ENCODE measurements at places on chromosomes 12 and 14.

GRCh38 chr12:67876305-67876915 is 112.8 kb upstream of the IFNG-AS1 start:
- DNase-seq: no peak

DNA sequence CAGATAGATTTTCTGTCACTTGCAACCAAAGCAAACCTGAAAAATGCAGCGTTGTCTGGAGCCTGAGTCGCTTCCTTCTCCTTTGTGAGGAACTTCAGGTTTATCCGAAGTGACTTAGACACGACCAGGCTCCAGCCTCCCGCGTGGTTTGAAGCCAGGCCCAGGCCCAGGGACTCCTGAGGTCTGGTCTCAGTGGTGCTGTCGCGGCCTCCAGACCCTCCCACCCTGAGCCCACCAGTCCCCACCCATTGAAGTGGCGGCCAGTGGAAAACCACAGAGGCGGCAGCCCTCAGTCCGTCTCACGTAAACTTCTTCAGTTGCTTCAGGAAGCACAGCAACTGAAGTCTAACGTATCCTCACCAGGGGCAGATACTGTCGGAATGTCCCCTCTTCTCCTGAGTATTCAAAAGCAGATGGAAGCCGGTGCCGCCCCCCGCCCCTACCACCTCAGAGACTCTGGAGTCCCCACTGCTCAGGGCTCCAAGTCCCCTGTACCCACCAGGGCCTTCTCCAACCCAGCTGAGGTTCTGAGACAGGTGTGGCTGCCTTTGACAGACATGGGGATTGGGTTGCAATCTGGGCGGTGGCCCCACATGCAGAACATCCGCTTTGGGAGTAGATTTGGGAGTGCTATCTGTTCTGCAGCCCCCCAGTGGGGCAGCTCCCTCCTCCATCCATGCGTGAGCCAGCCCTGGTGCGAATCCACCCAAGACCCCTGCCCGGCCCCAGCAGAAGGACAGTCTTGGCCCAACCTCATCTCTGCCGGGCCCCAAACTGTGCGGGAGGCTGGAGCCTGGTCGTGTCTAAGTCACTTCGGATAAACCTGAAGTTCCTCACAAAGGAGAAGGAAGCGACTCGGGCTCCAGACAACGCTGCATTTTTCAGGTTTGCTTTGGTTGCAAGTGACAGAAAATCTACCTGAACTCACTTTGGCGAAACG is 26.6 kb upstream of the GALNT9 start:
- no peak for DNase-seq

GRCh38 chr12:42921741-42922504 is 332.4 kb upstream of the PRICKLE1 start:
- no peak for DNase-seq

GRCh38 chr12:49703647-49704137 is 3.5 kb downstream of the FMNL3 start:
- DNase-seq: no peak

DNA sequence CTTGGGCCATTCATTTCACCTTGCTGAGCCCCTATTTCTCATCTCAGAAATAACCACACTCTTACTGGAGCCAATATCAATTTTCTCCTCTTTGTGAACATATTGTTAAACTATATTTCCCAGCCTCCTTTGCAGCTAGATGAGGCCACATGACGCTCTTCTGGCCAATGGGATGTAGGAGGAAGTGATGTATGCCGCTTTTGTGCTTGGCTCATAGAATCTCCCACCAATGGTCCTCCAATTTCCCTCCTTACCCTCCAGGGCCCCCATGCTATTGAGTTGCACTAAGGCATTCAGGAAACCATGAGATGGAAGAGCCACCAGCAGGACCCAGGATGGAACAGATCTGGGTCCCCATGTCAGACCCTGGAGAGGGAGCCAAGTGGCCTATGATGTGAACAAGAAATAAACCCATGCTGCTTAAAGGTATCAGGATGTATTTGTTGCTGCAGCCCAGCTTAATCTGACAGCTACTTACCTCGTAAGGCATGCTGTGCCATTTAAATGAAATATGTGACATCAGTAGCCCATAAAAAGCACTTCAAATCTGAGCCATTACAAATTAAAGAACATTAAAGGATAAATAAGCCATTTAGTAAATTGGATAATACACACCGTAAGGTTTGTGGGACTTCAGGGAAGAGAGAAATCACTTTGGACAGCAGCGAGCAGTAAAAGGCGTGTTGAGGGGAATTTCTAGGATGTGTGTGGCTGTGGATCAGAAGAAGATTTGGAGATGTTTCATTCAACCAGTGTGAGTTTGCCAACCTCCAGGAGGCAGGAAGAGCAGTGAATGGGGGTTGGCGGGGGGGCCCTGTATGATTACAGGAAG is 24.4 kb upstream of the BDKRB2 start:
- DNase-seq: no peak

DNA sequence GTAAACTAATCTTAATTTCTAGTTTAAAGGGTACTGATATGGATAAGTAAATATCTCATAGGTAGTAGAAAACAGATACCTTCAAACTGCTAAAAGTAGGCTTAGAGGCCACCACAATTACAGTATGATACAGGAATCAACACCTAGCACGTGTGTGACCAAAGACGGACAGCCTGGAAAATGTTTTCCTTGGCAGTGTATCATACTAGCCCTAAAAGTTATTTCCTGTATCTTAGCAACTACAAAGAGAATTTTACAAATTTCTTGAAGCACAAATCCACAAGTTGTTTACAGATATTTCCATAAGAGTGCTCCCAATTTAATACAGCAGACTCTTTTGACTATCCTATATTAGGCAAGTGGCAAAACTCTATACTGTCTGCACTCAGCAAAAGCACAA is 106.0 kb downstream of the ITPR2 start:
- no peak for DNase-seq

DNA sequence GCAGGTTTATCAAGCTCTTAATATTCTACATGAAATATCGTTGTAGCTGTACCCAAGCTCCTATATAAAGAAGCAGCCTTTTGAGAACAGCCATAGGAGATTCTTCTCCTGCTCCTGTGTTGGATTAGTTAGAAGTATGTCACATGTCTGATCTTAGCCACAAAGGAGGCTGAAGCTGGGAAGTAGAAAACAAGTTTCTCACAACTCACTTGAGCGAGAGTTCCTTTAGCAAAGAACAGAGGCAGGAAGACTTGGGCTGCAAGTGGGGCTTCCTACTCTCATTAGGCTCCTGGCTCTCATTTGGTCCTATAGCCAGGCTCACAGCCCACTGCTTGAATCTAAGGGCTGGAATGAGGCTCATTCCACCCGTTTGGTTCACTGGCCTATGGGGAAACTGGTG is 281.9 kb downstream of the BTG1 start:
- DNase-seq: no peak

GRCh38 chr14:47674148-47674542 is 1.3 kb downstream of the MDGA2 start:
- no peak for DNase-seq

- no peak for DNase-seq
Measured at GRCh38 chr12:49038291-49038955, 19.8 kb upstream of the PRKAG1 start.

All from stimulated activated CD4-positive, alpha-beta T cell treated with anti-CD3 and anti-CD28 coated beads, TNF-alpha, amount 100 ng/mL, for 4 hours (primary cell).